Adipocyte (in vitro differentiated cells): ENCODE measurements at places on chromosomes 12 and 14.

GRCh38 chr12:117294189-117294603 is 67.2 kb downstream of the NOS1 start:
- DNase-seq = no peak

DNA sequence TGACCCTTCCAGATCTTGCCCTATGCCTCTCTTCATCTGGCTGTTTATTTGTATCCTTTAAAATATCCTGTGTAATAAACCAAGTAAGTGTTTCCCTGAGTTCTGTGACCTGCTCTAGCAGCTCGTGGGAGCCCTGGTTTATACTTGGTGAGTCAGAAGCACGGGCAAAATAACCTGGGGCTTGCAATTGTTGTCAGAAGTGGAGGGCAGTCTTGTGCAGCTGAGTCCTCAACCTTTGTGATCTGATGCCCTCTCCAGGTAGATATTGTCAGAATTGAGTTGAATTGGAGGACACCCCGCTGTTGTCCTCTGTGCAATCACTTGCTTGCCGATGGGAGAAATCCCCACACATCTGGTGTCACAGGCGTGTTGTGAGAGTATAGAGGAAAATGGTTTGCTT is 62.5 kb upstream of the PRICKLE1 start:
- no peak for DNase-seq

- no peak for DNase-seq
Observed at GRCh38 chr12:130053651-130054069, 108.6 kb upstream of the FZD10 start.

DNA sequence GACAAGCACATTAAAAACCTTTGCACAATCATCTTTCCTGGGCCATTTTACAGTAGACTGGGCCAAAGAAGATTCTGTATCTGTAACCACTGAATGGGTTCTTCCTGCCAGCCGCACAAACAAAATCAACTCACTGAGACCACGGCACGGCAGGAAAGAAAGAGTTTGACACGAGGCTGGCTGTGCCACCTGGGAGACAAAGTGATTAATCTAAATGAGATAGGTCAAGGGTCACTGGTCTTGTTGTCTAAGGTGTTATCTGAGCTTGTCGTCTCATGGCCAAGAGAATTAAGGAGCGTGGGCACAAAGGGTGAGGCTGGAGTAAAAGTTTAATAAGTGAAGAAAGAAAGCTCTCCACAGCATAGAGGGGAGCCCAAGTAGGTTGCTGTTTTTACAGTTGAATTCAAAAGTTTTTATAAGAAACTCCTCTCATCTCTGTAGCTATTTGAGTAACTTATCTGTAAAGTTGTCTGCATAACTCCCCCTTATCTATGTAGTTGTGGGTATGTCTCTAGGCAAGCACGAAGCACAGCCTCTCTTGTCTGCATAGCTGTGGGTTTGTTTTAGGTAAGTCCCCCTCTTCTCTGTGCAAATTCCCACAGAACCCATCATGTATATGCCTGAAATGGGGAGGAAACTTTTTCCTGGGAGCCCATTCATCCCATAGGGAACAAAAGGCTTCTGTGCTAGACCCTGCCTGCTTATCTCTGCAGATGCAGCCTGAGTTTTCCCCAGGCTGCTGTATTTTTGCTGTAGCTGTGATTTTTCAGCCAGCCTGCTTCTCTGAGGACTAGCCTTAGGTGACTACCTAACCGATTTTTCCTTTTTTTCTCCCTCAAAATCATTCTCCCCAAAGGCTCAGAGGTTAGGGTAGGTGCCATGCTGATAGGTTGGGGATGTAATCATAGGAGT is 1314.6 kb upstream of the TMEM132C start:
- no peak for DNase-seq
